Thyroid gland (tissue), 4 donors: ENCODE measurements at places on chromosomes 5 and 9.
A peak's percentile ranks its signal among the peaks of the same experiment; 100 is the strongest.

GRCh38 chr9:137985637-137986071 is 108.1 kb downstream of the CACNA1B start:
- H3K27ac ChIP-seq: no peak overlapping the region
- no peak for DNase-seq
- H3K36me3 ChIP-seq: no peaks in the 10 kb centered on the region
- no peaks in the 10 kb centered on the region for H3K4me1 ChIP-seq
- no peak overlapping the region for H3K4me3 ChIP-seq

- no peak overlapping the region for H3K4me3 ChIP-seq
- no peaks in the 10 kb centered on the region for H3K36me3 ChIP-seq
- no peak overlapping the region for H3K27ac ChIP-seq
- H3K4me1 ChIP-seq: no peaks in the 10 kb centered on the region
These were observed 308.7 kb downstream of the SPOCK1 start for GRCh38 chr5:137190441-137190840.

GRCh38 chr9:14221558-14221957 is 92.4 kb downstream of the NFIB start:
- no peak overlapping the region for H3K4me3 ChIP-seq
- peak overlapping the region; percentile 48 for H3K27ac ChIP-seq
- H3K4me1 ChIP-seq: peaks cover 39% of the 10 kb centered on the region
- H3K36me3 ChIP-seq: no peaks in the 10 kb centered on the region
- DNase-seq: no peak
- no peaks in the 10 kb centered on the region for H3K27me3 ChIP-seq

GRCh38 chr5:60829490-60830266 is 14.4 kb downstream of the ELOVL7 start:
- no peaks in the 10 kb centered on the region for H3K4me1 ChIP-seq
- DNase-seq: no peak
- H3K4me3 ChIP-seq: no peak overlapping the region
- H3K27me3 ChIP-seq: no peaks in the 10 kb centered on the region
- H3K27ac ChIP-seq: no peak overlapping the region
- no peaks in the 10 kb centered on the region for H3K36me3 ChIP-seq

- H3K4me3 ChIP-seq: no peak overlapping the region
- H3K4me1 ChIP-seq: no peaks in the 10 kb centered on the region
- no peak overlapping the region for H3K27ac ChIP-seq
These were observed 26.4 kb upstream of the EXOC3 start for GRCh38 chr5:416636-416960.

DNA sequence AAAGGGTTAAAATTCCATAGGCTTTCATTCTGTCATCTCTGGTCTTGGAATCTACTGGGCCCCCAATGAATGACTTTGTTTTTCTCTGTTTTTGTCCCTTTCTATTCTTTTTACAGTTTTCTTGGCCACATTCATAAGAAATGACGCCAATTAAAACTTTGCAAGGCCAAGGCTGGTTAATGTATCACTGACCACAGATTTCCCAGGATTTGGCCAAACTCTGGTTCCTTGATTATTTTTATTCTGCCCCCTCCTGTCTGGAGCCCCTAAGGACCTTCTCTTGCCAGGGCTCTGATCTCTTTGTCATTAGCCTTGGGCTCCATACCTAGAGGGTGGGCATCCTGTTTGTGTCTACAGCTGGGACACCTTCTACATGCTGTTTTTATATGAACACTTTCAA is 388.9 kb upstream of the PAPPA start:
- H3K36me3 ChIP-seq: no peaks in the 10 kb centered on the region
- no peaks in the 10 kb centered on the region for H3K4me1 ChIP-seq
- H3K27me3 ChIP-seq: no peaks in the 10 kb centered on the region

- no peaks in the 10 kb centered on the region for H3K4me1 ChIP-seq
- H3K4me3 ChIP-seq: no peak overlapping the region
- H3K27ac ChIP-seq: no peak overlapping the region
- no peak for DNase-seq
- H3K27me3 ChIP-seq: no peaks in the 10 kb centered on the region
These were observed 37.5 kb downstream of the ANKDD1B start for GRCh38 chr5:75648712-75649111.

- no peaks in the 10 kb centered on the region for H3K27me3 ChIP-seq
- peak overlapping the region; percentile 32 for H3K27ac ChIP-seq
- DNase-seq: peak; percentile 59
- H3K36me3 ChIP-seq: no peaks in the 10 kb centered on the region
- peak overlapping the region; percentile 72 for H3K4me3 ChIP-seq
- peaks cover 29% of the 10 kb centered on the region for H3K4me1 ChIP-seq
These were observed 802 bp downstream of the ITGA2 start for GRCh38 chr5:52989781-52990527.

- peaks cover 63% of the 10 kb centered on the region for H3K4me1 ChIP-seq
- no peaks in the 10 kb centered on the region for H3K36me3 ChIP-seq
- H3K4me3 ChIP-seq: no peak overlapping the region
- peak overlapping the region; percentile 68 for H3K27ac ChIP-seq
These were observed 709 bp upstream of the SH3PXD2B start for GRCh38 chr5:172455087-172455381.

DNA sequence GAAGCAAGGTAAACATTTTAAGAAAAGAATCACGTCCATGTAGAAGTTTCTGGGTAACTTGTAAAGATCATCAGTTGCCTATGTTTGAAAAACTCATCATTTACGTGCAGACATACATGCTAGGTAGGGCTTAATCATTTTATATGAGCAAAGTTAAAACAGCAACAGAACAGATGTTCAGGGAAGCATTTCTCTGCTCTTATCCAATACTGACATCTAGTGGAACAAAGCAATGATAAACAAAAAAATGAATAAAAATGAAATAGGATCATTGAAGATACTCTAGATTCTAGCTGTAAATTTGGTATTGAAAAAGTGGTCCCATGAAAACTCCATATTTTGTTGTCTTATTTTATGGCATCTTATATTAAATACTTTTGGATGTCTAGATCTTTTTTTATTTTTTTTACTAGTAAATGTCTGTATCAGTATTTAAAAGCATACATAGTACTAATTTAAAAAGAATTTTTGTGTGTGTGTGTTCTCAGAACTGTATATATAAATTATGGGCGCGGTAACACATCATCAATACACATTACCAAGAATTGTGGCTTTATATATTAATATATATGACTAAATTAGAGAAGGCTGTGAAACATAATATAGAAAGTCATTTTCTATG is 1050.2 kb downstream of the CDH12 start:
- no peaks in the 10 kb centered on the region for H3K36me3 ChIP-seq
- no peak for DNase-seq
- H3K27me3 ChIP-seq: no peaks in the 10 kb centered on the region

DNA sequence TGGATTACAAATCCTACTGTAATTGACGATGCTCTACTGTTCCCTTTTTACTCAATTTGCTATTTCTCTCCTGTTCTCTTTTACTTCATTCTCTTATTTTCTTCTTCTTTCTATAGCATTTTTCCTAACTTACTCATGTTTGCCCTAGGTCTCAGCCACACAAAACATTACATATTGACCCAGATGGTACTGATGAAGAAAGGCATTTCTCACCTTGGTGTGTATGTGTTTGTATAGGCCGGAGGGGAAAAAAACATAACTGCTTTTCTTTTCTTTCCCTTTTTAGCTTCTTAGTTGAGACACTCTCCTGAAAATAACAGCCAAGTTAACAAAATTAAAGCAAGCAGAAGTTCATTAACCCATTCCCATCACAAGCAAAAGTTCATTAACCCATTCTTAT is 1019.8 kb upstream of the CDH18 start:
- H3K27me3 ChIP-seq: no peaks in the 10 kb centered on the region
- H3K27ac ChIP-seq: no peak overlapping the region
- no peak for DNase-seq
- no peak overlapping the region for H3K4me3 ChIP-seq
- no peaks in the 10 kb centered on the region for H3K4me1 ChIP-seq

- no peak overlapping the region for H3K4me3 ChIP-seq
- peaks cover 20% of the 10 kb centered on the region for H3K4me1 ChIP-seq
- H3K36me3 ChIP-seq: no peaks in the 10 kb centered on the region
- H3K27ac ChIP-seq: no peak overlapping the region
These were observed 176.2 kb downstream of the COL23A1 start for GRCh38 chr5:178413988-178414387.

DNA sequence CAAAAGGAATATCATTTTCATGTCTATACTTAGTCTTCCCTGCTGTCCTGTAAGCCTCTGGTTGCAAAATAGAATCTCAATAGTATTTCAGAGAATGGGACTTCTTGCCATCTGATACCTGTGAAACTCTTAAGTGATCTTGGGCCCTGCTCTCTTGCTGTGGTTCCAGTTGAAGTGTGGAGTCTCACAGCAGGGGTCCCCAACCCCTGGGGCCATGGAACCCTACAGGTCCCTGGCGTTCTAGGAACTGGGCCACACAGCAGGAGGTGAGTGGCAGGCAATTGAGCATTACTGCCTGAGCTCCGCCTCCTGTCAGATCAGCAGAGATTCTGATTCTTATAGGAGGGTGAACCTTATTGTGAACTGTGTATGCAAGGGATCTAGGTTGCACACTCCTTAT is 65.9 kb downstream of the ZSWIM6 start:
- no peak overlapping the region for H3K4me3 ChIP-seq
- peaks cover 29% of the 10 kb centered on the region for H3K4me1 ChIP-seq
- DNase-seq: no peak
- no peaks in the 10 kb centered on the region for H3K27me3 ChIP-seq
- no peak overlapping the region for H3K27ac ChIP-seq

DNA sequence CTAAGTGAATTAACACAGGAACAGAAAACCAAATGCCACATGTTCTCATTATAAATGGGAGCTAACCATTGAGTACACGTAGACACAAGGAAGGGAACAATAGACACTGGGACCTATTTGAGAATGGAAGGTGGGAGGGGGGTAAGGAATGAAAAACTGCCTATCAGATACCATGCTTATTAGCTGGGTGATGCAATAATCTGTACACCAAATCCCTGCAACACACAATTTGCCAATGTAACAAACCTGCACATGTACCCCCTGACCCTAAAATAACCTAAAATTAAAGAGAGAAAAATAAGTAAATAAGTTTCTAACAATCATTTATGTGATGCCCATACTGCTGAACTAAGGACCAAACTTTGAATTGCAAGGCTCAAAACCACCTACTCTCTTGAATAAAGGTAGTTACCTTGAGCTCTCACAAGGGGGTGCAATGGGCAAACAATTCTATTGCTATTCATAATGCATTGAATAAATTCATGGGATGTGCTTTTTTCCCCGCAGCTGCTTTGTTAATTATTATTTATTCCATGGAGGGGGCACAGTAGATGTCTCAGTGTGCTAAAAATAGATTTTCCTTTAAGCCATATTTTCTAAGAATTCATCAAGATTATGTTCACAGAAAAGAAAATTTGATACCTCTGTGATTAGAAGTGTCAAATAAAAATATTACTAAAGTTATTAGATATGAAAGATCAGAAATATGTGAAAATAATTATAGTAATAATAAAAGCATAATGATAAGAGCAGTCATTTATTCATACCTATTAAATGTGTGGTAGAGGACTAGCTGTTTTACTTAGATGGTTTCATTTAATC is 76.2 kb upstream of the PTPN3 start:
- H3K4me1 ChIP-seq: no peaks in the 10 kb centered on the region
- no peaks in the 10 kb centered on the region for H3K27me3 ChIP-seq
- H3K27ac ChIP-seq: no peak overlapping the region
- H3K36me3 ChIP-seq: no peaks in the 10 kb centered on the region

DNA sequence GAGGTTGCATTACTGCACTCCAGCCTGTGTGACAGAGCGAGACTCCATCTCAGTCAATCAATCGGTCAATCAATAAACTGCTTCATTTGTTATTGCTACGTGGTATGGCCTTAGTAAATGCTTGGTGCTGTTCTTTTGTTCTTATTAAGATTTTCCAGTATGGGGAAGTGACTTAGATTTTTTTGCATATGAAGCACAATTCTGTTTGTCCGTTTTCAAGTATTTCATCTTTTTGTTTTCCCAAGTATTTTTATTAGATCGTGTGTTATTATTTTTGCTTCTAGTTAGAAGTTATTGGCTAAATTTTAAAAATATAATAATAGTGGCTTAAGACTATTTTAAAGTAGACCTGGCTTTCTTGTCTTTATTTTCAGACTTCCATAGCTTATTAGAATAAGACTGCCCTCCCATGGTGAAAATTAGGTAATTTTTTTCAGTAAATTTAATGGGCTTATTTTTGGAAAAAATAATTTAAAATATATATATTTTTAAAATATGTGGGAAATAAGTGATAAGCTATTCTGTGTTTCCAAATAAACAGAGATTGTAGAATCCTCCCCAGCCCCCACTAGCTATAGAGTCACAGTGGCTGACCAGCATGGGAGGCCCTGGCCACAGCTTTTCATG is 14.7 kb upstream of the OMD start:
- H3K27me3 ChIP-seq: no peaks in the 10 kb centered on the region
- H3K27ac ChIP-seq: no peak overlapping the region
- no peak for DNase-seq
- no peaks in the 10 kb centered on the region for H3K36me3 ChIP-seq
- H3K4me1 ChIP-seq: no peaks in the 10 kb centered on the region

GRCh38 chr5:174521449-174521848 is 202.9 kb upstream of the MSX2 start:
- H3K27ac ChIP-seq: no peak overlapping the region
- H3K4me3 ChIP-seq: no peak overlapping the region
- no peaks in the 10 kb centered on the region for H3K4me1 ChIP-seq
- no peaks in the 10 kb centered on the region for H3K36me3 ChIP-seq

DNA sequence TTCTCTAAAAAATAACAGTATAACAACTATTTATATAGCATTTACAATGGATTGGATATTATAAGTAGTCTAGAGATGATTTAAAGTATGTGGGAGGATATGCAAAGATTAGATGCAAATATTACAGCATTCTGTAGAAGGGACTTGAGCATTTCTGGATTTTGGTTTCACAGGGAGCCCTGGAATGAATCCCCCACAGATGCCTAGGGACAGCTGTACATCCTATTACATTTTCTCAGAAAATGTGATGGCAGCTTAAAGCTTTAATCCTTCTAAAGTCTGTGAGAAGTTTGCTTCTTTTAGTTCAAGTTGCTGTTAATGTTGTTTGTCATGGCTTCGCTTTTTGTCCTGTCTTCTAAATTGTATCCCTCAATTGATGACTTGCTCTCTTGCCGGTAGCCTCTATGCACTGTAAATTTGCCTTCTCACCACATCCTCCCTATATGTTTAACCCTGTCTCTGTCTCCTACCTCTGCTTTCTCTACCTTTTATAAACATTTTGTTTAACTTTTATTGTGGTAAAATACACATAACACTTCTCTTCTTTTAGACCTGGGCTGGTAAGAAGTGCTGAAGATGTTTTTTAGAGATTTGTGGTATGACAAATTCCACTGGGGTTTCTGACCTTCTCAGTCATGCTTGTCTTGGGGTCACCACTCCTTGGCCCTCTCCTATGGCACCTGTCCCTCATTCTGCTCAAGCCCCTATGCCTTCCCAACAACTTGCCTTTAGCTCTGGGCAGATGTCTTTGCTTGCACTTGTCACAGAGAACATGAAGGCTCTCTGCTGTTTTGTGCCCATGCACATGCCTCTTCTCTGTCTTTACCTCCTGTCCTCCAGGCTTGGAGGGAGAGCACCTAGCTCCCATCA is 37.9 kb downstream of the LNPEP start:
- H3K4me1 ChIP-seq: peaks cover 9% of the 10 kb centered on the region
- no peak for DNase-seq
- no peaks in the 10 kb centered on the region for H3K36me3 ChIP-seq
- no peaks in the 10 kb centered on the region for H3K27me3 ChIP-seq
